ENCODE measurements at places on chromosomes 6 and 20.

GRCh38 chr6:111623046-111623718 is 17.5 kb upstream of the TRAF3IP2 start:
- no peak for DNase-seq

GRCh38 chr6:150331344-150331743 is 37.5 kb upstream of the IYD start:
- no peak for DNase-seq

DNA sequence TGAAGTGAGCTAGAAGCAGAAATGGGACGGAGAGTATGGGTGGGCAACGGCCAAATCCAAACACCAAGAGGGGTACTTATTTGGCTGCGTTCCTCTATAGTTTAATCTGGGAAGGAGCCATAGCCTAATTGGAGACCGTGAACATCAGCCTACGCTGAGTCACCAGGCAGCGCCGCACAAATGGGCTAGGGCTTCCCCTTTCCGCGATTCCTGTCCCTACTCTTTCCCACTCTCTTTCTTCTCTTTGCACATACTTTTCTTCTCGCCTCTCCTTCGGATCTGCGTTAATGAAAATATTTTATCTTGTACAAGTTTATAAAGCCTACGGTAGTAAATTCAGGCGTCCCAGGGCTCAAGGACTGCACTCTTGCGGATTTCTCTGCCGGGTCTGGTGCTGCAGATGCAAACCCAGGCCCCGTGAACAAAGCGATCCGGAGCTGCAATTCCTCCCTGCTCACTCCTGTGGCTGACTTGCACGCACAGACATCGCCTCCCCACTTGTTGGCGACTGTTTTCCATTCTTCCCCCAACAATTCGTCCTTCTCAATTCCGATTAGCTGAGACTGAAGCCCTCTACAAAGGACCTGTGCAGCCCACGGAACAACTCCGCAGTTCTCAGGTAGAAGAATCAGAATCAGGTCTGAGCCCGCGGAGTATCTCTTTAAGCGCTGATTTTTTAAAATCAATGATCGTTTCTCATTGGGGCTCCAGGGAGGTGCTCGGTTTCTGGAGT is 4.2 kb upstream of the TBX18 start:
- DNase-seq = no peak

GRCh38 chr6:127635091-127635490 is 58.1 kb downstream of the C6orf58 start:
- no peak for DNase-seq

- no peak for DNase-seq
Measured at GRCh38 chr20:2559651-2560050, 23.3 kb downstream of the TMC2 start.

DNA sequence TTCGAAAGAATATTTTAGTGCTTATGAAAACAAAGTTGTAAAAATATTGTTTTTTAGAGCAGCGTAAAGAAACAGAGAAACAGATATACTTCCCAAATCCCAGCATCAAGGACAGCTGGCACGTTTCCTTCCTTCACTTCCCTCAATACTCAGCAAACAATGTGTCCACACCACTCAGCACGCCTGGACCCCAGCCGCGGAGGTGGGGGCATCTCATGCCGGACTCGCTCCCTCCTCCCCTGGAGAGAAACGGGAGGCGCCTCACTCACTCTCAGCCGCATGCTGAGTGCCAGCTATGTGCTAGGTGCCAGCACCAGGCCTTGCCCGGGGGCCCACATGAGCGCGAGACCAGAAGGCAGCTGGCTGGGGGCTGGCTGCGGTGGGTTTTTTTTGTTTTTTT is 34.7 kb downstream of the SLC2A4RG start:
- DNase-seq = no peak

DNA sequence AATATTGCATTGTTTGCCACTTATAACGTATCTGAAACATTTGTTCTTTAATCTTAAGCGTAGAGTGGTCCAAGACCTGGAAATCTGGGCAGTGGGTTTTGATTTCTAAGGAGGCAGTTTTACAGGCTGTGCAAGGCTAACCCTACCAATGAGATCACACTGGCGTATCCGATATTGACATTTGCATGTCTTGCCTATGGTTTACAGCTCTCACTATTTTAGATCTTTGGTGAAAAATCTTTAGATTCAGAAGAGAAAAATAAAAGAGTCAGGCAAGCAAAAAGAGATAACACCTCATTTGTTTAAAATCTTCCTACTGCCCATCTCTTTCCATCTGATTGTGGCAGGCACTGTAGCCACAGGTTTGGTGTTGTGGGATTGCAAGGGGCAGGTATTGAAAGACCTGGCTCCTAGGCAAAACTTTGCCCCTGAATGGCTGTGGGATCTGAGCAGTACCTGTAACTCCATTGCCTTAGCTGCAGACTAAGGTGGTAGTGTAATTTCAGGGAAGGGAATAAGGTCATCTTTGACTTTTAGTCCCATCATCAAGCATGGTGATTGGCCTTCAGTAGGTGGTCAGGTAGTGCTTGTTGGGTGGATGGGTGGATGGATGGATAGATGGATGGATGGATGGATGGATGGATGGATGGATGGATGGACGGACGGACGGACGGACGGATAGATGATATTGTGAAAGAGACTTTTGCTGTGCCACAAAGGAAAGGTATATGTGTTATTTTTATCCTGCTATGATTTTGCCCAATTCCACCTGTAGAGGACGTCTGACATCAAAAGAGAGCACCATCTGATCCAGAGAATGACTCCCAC is 1.9 kb downstream of the TNFAIP3 start:
- DNase-seq = peak; percentile 47

DNA sequence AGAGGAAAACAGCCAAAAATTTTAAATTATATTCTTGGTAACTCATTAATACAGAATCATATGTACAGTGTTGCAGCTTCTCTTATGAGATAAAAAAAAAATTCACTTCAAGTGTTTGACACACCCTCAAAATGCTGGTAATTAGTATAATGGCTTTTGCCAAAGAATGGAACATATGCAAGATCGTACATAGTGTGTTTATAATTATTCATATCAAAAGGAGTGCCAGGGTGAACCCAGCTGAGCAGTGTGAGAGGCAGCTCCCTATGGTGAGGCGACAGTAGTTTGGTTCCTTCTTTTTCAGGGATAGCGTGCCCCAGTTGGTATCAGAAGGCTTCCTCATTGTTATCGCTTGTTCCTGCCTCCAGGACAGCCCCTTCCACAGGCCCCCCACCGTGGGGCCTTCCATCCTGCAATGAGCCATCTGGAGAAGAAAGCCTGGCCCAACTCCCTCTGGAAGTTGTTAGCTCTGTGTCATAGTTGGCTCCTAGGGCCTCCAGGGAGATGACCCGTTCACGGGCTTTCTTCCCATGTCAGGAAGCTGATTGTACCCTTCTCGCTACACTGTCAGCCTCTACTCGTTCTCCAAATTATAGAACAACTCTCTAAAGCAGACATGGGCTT is 150.7 kb downstream of the FRK start:
- no peak for DNase-seq

GRCh38 chr6:28886079-28886439 is 37.7 kb downstream of the TRIM27 start:
- no peak for DNase-seq
